K562 (cell line): ENCODE measurements at places on chromosomes 3 and 15.

GRCh38 chr15:68055224-68055705, 1.1 kb downstream of the PIAS1 start:
- peak; percentile 57 for DNase-seq

DNA sequence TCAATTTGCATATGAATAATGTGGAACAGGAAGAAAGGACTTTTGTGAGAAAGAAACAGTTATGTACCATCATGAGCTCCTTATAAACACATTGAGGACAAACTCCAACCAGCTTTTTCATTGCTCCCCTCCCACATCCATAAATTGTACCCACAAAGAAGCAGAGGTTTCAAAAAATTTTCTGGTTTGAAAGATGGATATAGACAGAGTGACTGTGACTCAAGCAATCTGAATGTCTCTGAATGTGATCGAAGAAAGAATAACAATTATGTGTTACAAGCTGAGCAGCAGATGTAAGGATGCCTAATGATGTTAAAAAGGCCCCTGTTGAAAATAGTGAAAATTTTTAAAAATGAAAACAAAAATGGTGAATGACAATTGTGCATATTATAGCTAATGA, 127.4 kb downstream of the TFG start:
- no peak for DNase-seq

- DNase-seq: no peak
Observed at GRCh38 chr3:85081191-85081906, 122.6 kb downstream of the CADM2 start.

- DNase-seq: no peak
Observed at GRCh38 chr3:156217674-156218352, 97.4 kb downstream of the KCNAB1 start.

GRCh38 chr3:21142949-21143348, 608.1 kb downstream of the ZNF385D start:
- no peak for DNase-seq

GRCh38 chr3:170130532-170130931, 51.0 kb downstream of the PHC3 start:
- no peak for DNase-seq

DNA sequence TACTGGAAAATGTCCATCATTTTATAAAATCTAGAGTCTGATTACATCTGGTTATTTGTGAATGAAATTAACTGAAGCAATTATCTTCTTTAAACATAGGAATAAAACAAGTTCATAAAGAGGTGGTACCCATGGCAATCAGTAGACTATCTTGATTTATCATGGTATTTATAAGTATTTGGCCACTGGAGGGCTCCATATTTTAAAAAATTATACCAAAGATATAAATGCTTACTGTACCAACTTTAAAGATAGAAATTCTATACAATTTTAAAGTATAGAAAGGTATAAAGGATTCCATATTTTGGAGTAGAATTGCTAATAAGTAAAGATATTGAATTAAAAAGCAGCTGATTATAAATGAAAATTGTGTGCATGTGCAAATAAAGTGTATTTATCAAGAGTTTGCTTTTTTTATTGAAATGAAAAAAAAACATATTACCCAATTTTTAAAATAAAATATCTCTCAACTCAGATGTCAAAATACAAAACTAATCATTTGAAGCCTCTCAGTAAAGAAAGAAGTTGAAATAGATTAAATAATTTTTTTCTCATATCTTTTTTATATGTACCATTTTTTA, 105.3 kb downstream of the BBX start:
- DNase-seq: no peak

GRCh38 chr15:57146506-57147201, 228.2 kb downstream of the TCF12 start:
- DNase-seq: peak; percentile 15

- DNase-seq: no peak
Observed at GRCh38 chr3:31980530-31981205, 394 bp downstream of the OSBPL10 start.

DNA sequence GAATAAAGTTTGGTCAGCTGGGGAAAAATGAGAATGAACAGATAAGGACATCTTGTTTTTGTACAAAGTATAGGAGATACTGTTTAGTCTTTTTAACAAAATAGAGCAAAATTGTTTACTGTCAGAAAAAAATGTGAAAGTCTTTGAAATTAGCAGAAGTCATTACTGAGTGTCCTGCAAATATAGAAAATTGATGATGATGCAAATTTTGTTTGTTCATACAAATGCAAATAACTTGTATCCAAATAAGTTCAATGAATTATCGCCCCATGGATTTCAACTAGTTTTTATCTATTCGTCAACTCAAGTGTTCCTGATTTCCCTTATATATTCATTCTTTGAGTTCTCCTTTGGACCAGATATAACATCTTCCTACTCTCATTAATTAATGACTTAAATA, 378.0 kb upstream of the SGO1 start:
- no peak for DNase-seq

- DNase-seq: no peak
Observed at GRCh38 chr3:5456199-5456598, 268.7 kb downstream of the EDEM1 start.

DNA sequence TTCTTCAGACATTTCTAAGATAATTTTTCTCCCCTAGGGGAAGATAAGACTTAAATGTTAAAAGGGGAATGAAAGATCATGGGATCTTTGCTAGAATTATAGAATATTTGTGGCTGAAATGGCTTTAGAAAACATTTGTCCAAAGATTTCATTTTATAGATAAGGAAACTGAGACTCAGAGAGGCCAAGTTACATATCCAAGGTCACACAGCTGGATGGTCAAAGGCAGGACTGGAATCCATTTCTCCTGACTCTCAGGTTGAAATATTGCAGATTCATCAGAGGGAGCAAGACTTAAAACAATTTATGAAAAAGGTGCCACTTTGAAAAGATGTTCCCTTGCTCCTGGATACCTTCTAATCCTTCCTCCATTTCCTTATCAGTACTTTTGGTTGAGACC, 19.5 kb upstream of the LEKR1 start:
- no peak for DNase-seq

DNA sequence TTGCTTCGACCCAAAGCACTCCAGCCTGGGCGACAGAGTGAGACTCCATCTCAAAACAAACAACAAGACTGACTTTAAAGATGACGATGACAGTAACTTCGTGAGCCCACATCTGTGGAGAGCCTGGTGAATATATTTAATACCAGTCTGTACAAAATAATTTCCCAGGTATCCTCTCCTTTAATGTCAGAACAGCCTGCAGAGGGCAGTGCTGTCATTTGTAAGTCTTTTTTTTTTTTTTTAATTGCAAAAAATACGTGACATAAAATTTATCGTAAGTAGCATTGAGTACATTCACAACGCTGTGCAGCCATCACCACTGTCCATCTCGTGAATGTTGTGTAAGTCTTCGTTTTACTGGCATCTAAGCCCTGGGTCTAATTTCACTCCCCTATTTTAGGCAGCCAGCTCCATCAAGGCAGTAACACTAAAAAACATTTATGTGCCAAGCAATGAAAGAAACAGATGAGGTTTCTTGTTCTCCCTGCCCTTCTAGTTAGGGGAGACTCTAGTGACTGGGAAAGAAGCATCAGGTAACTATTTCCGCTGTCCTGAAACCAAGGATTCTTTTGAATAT, 1.4 kb downstream of the HTD2 start:
- no peak for DNase-seq

- no peak for DNase-seq
Observed at GRCh38 chr3:42688487-42689420, 3.4 kb downstream of the KLHL40 start.

- no peak for DNase-seq
Observed at GRCh38 chr15:66701422-66702034, 508 bp upstream of the SMAD6 start.

DNA sequence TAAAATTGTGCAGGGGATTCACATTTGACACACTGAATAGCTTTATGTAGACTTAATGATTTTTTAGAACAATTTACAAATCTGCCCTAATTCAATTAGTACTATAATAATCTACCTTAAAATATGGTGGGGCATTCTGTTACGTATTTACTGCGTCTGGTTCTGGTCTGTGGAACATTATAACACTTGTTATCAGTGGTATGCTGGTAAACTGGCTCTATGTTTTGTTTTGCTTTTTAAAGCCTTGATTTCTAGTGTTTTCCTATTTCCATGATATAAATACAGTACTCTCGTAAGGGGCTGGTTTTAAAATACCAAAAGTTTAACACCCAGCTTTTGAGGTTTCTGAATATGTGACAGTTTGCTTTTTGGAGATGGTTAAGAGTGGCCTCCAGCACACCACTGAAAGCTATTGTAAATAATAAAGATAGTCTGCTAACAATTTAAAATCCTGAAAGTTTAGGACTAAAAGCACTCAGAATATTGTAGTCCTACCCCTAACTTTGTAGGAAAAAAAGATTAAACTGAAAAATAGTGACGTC, 65.6 kb upstream of the CD47 start:
- no peak for DNase-seq

DNA sequence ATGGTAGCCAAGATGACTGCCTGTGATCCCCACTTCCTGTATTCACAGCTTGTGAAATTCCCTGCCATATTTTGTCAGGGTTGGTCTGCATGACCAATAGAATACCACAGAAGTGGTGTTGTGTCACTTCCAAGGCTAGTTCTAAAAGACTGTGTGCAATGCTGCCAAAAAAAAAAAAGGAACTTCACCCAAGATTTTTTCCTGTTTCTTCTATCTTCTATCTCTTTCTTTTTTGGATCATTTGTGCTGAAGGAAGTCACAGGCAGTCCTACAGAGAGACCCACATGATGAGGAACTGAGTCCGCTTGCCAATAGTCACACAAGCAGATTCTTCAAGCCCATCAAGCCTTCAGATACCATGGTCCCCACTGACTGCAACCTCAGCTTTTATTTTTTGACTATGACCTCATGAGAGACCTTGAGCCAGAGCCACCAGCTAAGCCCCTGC, 18.1 kb upstream of the RAF1 start:
- DNase-seq: no peak

DNA sequence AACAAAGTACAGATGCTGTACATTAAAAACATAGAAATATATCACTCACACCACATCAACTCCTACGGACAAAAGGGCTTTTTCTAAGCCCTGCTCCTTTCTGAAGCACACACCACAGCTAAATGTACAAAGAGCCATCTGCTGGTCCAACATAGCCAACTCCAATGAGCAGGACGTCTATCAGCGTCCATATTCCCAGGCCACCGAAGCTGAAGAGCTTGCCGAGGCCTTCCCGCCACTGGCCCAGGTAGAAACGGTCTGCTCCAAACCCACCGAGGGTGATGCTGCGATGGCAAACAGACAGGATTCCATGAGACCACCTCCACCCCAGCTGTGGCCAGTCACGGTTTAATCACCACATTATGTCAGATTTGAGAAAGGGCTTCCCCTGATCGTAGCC, 9.8 kb downstream of the TM2D3 start:
- no peak for DNase-seq
